Activated naive CD8-positive, alpha-beta T cell treated with anti-CD3 and anti-CD28 coated beads for 36 hours (primary cell): ENCODE measurements at places on chromosomes 16 and 17. TPM values are rescaled to one million over a fixed set of nuclear protein-coding genes. Genes with fewer than 3 reads are reported as not detected.

DNA sequence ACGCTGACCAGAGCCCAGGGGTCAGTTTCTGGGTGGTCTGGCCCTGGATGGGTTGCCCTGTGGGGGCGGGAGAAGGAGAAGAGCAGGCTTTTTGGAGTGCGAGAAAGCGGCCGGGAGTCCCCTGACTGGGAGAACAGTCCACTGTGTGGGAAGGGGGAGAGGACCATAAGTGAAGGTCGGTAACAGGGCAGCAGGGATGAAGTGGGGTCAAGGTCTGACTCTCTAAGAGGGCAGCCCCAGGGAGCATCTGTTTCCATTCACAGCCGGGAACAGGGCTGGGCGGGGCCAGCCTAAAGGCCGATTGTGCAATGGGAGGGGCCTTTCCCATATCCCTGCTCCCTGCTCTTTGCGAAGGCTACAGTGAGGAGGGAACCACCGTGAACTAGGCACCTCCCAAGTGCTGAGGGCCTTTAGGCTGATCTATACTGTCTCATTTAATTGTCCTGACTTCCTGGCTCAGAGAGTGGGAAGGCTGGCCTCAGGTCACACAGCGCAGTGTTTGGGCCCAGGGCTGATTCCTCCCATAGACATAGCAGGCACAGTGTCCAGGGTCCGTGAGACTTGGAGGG is 10.4 kb upstream of the WFDC1 start:
- no peak for DNase-seq

Gene WDR45B
- total RNA-seq = 61.1 TPM

GRCh38 chr17:28333083-28333746 is 2.1 kb downstream of the IFT20 start:
- DNase-seq = no peak

- DNase-seq = no peak
Observed at GRCh38 chr17:43936434-43936833, 5.8 kb downstream of the PPY start.

DNA sequence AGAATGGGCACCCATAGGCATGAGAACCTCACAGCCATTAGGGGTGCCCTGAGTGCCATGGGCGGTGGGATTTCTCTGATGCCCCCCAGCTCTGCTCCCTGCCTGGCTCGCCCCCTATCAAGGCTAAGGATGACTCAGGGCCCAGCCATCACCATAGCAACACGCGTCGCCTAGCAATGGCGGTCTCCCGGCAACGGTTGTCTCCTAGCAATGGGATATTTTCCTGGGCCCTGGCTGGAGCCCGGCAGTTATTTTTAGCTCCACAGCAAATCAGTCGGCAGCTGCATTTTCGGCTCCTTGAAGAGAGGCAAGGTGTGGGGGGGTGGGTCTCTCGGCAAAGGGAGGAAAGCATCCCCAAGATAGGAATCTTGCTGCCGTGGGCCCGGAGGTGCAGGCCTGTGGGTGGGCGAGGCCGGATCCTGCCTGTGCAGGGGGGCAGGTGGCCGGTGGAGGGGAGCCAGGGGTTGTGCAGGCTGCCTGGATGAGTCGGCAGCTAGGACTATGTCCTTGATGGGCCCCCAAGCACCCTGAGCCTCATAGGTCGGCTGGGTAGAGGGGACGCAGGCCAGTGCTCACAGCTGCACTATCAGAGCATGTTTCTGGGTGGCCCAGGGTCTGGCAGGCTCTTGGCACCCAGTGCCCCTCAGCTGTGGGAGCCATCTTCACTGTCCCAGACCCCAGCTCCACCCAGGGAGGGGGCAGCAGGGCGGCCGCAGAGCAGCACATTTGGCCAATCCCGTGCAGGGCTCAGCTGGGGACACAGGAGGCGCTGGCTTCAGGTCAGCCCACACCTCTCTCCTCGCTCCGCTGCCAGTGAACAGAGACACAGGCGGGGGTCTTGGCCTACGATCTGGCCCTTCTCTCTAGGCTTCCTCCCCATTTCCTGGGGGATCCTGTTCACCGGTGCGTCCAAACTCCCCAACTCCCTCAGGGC is 4.2 kb upstream of the FBXL16 start:
- DNase-seq = no peak

- no peak for DNase-seq
Observed at GRCh38 chr16:49504626-49505025, 131.0 kb downstream of the C16orf78 start.

Gene CCT6B
- 1.8 TPM for total RNA-seq

DNA sequence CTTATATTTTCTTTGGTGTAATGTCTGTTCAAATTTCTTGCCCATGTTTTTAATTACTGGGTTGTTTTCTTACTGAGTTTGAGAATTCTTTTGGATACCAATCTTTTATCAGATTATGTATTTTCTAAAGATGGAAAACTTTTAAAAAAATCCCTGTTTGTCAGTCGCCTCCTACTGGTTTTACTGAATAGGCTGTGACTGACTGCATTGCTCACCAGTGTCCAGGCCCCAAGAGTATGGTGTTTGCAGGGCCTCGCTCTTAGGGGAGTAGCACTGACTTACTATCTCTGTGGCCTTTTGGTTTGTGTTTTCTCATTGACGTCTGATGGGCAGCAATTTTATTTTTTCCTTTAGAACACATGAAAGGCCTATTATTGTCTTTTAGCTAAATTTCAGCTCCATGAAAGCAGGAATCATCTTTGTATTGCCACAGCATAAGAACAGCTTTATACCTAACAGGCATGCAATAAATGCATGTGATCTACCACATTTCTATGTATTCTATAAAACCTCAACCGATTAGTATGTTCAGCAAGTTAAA is 188.4 kb downstream of the AATF start:
- DNase-seq = no peak

DNA sequence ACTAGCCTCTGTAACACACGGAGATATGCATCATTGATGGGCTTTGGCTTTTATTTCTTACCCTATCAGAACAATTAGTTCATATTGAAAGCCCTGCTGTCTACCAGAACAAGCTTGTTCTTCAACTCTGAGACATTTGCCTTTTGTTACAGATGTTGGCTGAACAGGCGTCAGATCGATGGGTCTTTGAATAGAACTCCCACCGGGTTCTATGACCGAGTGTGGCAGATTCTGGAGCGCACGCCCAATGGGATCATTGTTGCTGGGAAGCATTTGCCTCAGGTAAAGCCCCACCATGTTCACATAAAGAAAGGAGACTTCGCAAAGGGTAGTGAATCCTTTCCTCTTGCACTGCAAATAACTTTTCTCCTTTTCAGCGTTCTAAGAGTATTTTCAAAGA is 232.1 kb downstream of the PHKB start:
- no peak for DNase-seq

DNA sequence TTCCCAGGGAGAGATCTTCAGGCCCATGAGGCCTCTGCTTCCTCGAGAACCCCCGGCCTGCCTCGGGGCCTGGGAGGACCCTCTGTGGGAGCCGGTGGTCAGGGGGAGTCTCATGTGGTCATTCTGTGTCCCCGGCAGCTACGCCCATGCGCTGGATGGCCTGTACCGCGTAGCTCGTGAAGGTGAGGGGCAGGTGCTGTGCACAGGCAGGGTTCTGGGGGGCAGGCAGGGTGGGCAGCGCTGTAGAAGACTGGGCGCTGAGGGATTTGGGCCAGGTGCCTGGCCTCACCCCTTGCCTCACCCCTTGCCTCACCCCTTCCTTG is 4.6 kb downstream of the SLC25A10 start:
- no peak for DNase-seq

GRCh38 chr16:83807327-83807709 is 460 bp upstream of the HSBP1 start:
- no peak for DNase-seq

Gene MYH1
- total RNA-seq = not detected

DNA sequence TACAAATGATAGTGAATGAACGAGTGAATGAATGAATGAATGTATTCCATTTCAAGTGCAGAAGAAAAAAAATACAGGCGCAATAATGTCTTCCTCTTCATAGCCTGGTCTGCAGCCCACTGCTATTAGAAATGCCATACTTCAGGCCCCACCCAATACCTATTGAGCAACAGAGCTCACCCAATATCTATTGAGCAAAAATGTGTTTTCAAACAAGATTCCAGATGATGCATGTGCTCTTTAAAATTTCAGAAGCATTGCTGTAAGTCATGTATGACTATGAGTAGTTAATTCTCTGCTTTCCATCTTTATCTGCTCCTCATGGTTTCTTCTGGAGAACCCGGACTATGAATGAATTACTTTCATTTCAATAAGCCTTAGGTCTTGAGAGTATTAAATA is 308.2 kb downstream of the XYLT1 start:
- DNase-seq = no peak

DNA sequence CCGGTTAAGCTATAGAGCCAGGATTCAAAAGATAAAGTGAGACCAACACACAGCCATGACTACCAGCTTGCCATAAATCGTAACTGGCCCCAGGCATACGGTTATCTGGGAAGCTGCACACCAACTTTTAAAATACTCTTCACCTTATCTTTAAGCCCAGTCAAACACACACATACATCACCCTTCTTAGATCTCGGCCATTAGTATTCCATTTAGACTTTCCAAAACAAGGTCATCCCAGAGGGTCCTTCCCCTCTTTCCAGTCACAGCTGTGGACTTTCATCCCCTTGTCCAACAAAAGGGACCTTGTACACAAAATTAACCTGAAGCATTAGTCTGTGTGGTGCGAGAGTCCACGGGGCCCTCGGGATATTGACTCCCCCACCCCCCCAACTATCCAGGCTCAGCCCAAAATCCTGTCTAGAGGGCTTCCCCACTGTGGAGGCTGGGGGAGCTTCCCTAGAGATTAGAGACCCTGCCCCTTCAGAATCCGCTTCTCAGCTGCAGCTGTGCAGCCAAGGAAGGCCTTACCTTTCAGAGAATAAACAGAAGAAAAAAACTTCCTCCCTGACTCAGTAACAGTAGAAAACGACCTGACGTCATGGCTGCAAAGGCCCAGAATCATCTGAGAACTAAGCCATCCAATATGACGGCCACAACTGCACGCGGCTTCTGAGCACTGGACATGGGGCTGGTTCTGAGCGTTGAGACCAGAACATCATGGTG is 9.9 kb downstream of the ZFHX3 start:
- no peak for DNase-seq
